NCI-H446 (cell line): ENCODE measurements at places on chromosomes 2 and 18.

DNA sequence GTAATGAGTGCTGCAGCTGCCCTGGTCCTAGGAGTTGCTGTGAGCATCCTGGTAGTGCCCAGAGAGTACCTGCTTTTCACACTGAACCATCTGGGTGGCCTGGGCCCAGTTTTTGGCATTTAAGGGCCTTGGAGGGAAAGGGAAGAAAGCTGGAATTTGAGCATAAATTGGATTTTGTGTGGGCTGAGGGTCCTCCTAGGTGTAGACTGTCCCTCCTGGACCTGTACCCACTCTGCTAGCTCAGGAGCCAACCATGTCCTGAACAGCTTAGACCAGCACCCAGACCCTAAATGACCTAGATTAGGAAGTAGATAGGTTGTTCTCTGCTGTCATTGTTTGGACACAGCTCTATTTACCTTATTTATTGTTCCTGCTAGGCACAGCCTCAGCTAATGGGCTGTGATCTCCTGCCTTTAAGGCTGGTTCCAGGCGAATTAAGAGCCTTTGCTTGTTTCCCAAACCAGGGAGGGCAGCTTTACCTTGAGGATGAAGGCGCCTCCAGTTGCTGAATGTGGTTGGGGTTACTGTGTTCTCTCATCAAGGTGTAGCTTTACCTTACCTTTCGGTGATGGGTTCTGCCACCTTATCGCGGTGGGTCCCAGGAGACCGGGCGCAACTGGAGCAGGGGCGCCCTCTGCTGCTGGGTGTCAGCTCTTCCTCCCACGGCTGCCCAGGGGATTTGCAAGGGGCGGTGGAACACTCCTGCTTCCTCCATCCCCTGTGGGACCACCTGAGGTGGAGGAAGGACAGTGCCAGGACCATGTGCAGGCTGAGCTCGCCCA lies 34.4 kb downstream of the ITGA6 start:
- no peak for DNase-seq

GRCh38 chr18:51255693-51256092 lies 58.2 kb upstream of the MEX3C start:
- DNase-seq = no peak

DNA sequence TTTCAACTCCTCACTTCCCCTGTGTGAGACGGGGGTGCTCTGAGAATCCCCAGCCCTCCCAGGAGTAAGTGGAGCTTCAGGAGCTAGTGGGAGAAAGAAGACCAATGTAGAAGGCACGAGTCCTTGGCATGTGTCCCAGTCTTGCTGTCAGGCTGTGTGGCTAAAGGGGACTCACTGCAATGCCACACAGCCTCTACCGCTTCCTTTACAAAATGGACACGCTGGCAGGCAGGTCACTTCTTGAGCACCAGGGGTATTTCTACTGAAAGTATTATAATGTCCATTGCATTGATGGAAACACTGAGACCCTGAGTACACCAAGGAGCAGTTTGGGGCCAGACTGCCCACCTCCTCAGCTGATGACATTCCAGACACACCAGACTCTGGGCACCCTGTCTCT lies 35.8 kb upstream of the MARCO start:
- no peak for DNase-seq

DNA sequence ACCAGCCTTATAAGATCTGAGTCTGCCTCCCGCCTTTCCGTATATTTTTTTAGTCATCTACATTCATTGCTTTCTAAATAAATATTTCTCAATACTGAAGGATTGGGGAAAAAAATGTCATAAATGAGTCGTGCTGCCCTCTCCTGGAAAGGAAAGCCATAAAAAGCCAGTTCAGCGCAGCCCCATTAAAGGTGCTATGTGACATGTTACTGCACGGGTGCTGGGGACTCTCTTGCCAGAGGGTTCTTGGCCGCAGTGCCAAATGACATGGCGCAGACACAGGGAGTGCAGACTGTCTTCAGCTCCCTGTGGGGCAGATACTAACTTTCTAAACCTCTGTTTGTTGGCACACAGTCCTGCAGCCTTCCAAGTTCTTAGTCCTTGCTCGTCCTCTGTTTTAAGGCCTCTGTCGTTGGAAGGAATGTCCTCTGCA lies 53.7 kb upstream of the MAP3K20 start:
- DNase-seq = no peak

DNA sequence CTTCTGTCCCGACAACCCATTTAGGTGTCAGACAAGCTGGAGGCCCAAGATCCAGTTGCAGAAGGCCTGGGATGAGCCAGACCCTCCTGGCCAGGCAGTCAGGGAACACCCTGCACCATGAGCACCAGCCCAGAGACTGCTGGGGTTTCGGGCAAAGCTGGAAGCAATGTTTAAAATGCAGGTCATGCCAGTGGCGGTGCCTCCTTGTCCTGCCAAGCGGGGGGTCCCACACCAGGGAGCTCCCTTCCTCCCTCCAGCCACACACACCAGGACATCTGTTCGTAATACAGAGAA lies 230.2 kb downstream of the ATAD2B start:
- DNase-seq = no peak

GRCh38 chr2:190327867-190328572 lies 8.4 kb upstream of the HIBCH start:
- DNase-seq = no peak

GRCh38 chr2:237057893-237058300 lies 27.8 kb upstream of the COPS8 start:
- no peak for DNase-seq

DNA sequence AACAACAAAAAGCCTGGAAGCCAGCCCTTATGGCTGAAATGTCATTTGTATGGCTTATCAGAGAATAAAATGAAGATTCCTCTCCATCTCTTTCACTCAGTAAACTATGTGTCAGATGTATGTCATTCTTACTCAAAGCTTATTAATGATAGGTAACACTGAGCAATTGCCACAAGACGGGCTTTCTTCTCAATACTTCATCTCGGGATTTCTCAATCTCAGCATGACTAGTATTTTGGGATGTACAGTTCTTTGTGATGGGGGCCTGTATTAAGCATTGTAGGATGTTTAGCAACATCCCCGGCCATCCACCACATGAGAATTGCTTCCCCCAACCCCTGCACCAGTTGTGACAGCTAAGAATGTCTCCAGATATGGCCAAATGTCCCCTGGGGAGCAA lies 80.2 kb downstream of the MREG start:
- DNase-seq = no peak

- DNase-seq = no peak
Observed at GRCh38 chr18:7633171-7633570, 66.1 kb downstream of the PTPRM start.

DNA sequence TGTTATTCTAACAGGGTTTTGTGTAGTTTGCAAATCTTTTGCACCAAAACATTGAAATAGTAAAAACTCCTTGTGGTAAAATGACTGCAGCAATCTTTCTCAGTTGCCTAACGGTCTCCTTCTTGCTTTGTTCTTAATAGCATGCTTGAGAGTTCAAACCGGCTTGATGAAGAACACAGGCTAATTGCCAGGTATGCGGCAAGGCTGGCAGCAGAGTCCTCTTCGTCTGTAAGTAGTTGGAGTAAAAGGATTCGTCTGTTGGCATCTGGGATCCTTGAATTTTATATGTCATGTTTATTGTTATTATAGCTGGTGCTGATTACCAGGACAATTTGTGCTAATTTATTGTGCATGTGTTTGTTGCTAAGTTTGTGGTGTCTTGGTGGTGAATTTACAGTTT lies 138.1 kb downstream of the DTNA start:
- DNase-seq = no peak

- DNase-seq = no peak
Observed at GRCh38 chr18:75581336-75582131, 154.0 kb upstream of the SMIM21 start.

DNA sequence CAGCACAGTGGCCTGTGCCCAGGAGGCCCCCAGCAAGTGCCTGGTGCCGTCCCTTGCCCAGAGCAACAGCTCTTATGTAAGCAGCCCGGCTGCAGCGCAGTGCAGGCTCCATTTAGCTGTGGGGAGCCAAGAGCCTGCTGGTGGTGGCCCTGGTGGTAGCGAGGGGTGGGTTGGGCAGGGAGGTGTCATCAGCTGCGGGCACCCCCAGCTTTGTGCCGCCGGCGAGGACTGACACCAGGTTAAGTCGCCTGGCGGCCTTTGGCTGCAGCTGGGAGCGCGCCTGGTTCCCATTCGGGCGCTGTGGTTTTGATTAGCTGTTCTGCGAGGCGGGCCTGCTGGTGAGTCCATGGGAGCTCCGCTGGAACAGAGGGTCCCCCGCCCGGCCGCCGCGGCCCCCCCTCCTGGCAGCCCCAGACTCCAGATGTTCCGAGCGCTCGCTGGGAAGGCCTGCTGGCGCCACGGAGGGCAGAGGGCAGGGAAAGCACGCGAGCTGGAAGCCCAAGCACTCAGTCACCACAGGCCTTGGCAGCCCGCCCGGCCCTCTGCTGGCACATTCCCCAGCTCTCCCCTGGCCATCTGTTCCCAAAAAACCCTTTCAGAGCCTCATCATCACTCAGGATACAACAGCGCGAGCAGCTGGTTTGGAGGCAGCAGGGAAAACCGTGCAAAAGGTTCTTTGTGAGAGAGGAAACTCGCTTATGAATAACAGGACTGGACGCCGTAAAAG lies 18.4 kb downstream of the ATOH8 start:
- peak; percentile 99 for DNase-seq

DNA sequence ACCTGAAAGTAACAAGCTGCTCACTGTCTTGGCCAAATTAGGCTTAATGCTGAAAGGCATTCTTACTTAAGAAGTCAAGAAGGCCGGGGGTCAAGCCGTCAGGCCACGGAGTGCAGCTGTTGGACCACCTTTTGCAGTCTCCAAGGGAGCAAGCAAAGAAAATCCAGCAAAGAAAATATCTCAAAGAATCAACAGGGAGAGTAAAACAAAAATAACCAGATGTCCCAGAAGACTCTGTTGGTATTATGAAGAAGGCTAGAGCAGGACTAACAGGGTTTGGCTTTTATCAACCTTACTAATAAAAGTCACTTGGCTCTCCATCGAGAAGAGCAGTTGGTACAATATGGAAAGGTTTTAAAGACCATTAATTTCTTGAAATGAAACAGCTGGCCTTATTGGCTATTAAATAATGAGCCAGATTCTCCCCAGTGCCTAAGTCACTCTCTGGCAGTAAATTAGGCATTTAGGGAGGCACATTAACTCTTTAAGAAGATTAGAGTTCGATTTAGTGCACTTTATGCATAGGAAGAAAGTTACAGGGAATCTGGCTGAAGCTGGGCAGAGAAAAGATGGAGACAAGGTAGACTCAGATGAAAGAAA lies 110.8 kb upstream of the NRP2 start:
- peak; percentile 87 for DNase-seq

DNA sequence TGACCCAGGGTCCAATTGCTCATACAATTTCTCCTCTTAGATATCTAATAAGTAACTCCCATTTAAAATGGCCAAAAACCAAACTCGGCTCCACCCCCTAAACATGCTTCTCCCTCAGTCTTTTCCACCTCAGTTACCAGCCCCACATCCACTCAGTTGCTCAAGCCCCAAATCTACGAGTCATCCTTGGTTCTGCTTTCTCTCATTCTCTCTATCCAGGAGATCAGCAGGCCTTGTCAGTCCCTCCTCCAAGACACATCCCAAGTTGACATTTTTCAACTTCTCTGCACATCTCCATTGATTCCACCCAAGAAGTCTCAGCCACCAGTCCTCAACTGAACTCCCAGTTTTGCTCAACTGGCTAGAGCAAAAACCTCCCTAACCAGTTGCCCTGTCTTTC lies 40.5 kb upstream of the RTN4 start:
- no peak for DNase-seq

DNA sequence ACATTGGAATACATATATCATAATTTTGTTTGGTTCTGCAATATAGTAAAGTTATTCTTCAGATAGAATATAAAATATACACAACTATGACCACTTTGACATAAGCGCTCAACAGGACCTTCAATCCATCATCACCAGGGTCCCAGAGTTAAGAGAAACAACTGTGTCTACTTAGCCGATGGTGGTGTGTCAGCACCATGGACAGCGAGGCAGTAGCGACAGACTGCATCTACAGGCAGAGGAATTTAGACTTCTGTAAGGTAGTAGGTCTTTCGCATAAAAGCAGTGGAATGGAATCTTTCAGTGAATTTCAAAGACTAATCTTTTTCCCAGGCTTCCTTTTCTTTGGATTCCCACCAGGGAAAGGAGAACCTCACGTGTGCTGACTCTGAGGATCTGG lies 20.5 kb upstream of the LRPPRC start:
- DNase-seq = no peak

DNA sequence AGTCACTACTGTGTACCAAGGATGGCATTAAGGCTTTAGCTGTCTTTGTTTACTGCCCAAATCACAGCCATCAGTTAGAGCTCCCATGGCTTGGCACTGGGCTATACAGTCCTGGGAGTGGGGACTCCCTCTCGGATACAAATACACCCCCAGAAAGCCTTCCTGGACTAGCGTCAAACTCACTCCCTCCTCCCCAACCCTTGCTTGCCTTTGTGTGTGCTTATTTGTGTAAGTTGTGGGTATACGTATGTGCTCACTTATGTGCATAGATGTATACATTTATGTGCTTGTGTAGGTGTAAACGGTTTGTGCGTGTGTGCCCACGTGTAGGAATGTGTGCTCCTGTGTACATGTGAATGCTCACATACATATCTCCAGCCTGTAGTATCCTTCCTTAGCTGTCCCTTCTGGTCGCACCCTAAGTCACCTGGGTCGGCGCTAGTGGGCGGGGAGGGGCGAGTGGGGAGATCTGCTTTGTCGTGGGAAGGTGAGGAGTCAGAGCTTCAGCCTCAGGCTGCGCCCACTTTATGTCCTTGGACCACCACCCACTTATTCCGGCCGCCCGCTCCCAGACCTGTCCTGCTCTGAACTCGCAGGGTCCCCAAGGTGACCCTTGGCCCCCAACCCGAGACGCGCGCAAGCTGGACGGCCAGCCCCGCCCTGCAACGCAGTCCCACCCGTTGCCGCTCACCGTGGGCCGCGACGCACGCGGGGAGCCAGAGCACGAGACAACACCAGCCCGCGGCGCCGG lies 461 bp downstream of the PRADC1 start:
- DNase-seq = no peak

DNA sequence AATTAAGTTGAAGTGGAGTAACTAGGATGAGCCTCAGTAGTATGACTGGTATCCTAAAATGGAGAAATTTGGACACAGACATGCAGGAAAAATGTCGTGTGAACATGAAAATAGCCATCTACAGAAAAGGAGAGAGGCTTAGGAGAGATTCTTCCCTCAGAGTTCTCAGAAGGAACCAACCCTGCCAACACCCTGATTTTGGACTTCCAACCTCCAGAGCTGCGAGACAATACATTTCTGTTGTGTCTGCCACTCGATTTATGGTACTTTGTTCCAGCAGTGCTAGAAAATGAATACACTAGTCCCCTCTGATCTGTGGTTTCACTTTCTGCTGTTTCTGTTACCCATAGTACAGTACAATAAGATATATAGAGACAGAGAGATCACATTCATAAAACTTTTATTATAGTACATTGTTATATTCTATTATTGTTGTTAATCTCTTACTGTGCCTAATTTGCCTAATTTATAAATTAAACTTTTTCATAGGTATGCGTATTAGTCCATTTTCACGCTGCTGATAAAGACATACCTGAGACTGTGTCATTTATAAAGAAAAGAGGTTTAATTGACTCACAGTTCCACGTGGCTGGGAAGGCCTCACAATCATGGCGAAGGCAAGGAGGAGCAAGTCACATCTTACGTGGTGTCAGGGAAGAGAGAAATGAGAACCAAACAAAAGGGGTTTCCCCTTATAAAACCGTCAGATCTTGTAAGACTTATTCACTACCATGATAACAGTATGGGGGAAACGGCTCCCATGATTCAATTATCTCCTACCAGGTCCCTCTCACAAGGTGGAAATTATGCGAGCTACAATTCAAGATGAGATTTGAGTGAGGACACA lies 41.3 kb downstream of the PLEKHA3 start:
- no peak for DNase-seq

- no peak for DNase-seq
Observed at GRCh38 chr2:78614726-78615125, 410.8 kb upstream of the REG3G start.

GRCh38 chr18:34767601-34768027 lies 57.5 kb downstream of the DTNA start:
- no peak for DNase-seq
